ENCODE measurements at places on chromosomes 7 and 10.

DNA sequence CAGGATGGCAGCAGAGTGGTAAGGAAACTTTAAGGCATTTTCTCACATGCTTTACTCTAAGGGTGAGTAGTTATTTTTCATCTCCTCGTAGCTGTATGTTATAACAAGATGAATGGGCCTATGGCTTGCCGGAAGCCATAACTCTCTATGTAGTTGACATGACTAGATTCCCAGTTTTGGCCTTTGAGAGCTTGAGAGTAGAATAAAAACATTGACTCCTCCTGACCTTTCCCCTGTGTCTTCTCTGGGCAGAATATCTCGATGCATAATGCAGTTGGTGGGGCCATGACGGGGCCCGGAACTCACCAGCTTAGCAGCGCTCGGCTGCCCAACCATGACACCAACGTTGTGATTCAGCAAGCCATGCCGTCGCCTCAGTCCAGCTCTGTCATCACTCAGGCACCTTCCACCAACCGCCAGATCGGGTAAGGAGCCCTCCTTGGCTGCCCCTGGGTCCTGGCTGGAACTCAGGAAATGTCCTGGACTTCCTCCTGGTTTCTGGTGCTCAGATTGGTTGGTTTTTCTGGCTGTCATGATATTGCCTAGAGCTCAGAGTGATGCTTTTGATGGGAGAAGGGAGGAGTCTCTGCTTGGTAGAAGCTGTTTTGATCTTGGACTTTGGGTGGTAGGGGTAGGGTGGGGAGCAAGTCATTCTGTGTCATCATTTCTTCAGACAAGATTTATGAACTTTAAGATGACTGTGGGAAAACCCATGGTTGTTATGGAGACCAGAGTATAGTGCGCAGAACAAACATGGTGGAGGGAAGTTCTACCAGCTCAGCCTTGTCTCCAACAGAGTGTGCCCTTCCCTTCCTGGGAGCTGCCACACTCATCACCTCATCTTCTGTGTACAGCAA is 158.0 kb downstream of the CREB5 start:
- no peak for DNase-seq

- DNase-seq: no peak
These were observed 16.5 kb upstream of the GIMAP2 start for GRCh38 chr7:150668977-150669376.

DNA sequence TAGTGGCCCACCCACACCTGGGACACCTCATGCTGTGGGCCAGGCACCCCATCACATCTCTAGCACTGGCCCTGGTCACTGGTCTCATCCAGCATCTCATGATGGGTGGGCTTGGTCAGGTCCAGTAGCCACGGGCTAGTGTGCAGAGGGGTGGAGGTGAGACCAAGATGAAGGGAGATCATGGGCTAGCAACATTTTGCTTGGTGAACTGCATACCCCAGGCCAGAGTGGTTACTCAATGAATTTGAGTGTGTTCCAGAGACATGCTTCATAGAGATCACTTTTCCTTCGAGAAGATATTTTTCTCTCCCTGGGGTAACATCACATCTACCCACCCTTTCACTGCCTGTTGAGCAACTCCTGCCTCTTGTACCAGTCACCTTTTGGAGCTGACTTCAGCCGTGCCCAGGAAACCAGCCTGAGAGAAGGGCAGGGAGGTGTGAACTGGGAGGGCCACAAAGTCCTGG is 44.2 kb downstream of the MINDY4 start:
- no peak for DNase-seq

DNA sequence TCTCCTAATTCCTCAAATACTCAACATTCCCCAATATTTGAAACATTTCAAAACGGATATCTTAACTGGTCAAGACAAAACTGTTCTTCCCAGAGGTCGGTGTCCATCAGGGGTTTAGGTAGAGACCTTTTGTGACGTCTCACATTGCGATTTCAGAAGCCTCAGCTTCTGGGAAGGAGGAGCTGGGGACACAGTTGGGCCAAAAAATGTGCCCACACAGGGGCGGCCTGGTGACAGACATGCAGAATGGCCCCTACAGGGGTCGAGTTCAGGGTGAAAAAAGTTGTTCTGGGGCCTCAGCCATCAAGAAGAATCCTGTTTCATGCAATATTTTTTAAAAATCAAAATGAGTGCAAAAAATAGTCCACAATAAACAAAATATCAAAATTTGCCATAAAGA is 108.7 kb upstream of the PFKP start:
- DNase-seq: no peak

DNA sequence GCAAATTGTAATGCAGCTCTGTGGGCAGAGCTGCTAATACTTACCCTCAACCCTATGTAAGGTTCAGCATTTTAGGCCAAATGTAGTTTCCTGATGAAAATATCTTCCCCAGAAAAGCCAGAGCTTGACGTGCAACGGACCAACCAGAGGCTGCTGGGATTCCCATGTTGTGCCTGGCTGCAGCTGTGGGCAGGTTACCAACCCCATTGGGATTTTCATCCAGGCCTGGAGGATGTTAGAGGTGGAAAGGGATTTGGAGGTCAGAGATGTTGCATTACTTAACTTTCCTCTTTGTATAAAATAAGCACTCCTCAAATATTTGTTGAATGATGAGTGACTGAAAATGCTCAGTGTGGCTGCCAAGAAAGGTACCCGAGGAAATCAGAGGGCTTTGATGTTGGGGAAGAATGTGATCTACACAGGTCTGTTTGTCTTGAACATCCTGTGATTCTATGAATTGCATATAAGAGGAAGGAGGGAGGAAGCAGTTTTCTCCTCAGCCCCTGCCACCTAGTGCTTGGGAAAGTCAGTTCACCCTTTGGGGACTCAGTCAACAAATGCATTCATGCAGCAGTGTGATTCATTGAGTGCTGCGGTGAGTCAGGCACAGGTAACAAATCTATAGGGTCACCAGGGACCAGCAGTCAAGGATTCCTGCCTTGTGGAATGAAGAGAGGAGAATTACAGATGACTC is 487.2 kb downstream of the RPS24 start:
- no peak for DNase-seq

- no peak for DNase-seq
These were observed 61.2 kb downstream of the SH3PXD2A start for GRCh38 chr10:103793920-103794883.

DNA sequence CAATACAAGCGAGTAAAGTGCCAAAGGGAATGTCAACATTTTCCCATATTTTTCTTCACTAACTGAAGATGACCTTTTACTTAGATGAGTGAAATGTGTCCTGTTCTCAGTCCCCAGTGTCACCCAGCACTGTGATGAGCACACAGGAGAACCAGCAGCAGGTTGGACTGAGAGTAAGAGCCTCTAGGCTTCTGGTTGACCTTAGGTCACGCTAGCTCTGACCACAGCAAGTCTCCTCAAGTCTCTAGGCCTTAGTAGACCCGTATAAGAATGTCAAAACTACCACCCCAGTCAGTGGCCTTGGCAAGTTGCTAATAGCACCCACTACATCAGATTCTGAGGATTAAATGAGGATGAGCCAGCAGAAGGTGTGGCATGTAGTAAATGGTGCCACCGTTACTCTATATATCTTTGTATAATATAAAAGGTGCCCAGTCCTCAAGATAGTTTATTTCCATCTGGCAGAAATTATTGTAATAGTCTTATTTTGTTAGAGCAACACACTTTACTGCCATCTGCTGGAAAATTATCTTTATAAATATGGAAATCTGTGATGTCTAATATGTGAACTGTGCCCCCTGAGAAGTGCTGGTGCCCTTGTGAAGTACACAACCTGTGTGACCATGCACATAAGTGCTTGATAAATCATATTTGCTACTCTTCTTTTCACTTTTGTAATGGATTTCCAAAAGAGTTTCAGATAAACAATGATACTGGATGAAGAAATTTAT is 75.7 kb downstream of the SPAG6 start:
- DNase-seq: no peak

- DNase-seq: no peak
These were observed 141.5 kb upstream of the CAV2 start for GRCh38 chr7:116357781-116358670.

DNA sequence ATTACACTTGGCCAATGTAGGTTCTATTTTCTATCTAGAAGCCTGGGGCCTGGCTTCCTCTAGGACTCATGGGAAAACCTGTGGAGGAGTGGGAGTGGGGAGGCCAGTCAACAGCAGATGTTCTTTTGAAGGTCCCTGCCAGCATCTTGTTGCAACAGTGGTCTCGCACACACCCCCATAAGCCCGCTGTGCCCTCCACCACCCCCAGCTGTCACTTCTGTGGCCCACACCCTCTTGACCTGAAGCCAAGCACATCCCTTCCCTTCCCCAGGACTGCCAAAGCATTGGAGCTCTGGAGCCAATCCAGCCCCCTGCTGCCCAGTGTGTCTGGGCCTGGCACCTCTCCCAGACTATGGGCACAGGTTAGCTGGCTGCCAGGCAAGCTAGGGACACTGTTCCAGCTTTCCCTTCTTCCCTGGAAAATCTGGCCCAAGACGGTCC is 1.9 kb upstream of the STX1A start:
- DNase-seq: peak; percentile 58

DNA sequence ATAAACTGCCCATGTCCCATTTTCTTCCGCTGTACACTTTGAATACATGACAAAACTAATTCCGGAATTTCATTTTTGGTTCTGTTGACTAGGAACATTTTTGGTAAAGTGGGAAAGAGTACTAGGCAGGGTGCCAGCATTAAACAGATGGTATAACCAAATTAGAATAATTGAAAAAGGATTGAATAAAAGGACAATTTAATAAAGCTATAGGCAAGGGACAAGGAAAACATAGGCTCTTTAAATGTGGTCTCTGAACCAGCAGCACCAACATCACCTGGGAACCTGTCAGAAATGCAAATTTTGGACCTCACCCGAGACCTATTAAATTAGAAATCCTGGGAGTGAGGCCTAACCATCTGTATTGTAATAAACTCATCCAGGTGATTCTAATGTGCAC is 376.9 kb downstream of the LRRTM3 start:
- DNase-seq: no peak

DNA sequence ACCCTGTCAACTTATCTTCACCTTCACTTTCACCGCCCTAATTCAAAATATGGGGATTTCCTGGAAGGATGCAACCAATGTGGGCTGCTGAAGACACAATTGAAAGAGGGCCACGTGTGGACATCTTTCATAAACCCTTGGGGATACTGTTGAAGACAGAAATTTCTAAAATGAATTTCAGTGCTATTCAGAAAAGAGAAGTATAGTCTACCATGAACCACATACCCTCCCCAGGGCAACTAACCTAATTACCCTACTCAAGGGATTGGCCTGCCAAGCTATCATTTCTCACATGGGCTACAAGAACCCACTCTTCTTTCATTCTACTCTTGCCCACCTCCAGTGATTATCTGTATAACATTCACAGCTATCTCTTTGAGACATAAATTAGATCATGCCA is 226.0 kb downstream of the PHTF2 start:
- no peak for DNase-seq

DNA sequence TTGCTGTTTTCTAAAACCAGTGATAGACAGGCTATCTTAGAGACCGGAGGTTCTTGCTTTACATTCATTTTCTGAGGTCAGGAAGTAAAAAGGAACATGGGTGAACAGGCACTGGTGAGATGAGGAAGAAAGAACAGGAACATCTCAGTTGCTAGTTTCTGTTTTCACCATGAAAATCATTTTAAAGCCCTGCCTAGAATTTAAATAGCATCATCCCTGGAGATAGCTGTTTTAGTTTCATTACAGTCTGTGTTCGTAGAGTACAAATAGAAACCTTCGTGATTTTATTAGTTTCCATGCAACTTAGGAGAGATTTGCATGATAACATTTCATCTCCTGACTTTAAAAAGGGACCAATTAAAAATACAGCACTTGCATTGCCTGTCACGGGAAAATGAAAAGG is 14.7 kb downstream of the KCNMA1 start:
- DNase-seq: no peak

DNA sequence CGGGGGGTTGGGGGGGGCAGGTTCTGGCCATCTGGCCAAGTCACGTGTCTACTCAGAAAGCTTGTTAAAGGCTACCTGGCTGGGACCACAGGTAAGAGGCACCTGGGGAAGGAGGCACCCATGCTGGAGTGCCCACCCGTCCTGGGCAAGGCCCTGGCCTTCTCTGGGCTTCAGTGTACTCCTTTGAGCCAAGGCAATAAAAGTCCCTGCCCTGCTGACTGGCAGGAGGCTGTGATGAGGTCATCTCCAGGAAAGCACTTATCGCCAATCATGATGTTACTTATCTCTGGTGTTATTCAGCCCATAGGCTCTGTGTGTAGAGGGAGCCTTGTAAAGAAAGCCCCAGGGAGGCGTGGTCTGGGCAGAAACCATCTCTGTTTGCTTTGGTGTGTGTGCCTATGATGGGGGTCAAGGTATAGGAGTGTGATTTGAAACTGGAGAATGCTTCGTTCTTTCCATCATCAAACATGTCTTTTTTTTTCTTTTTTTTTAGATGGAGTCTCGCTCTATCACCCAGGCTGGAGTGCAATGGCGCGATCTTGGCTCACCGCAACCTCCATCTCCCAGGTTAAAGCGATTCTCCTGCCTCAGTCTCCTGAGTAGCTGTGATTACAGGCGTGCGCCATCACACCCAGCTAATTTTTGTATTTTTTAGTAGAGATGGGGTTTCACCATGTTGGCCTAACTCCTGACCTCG is 2.5 kb upstream of the CLDN4 start:
- DNase-seq: peak; percentile 87

- DNase-seq: no peak
These were observed 167.9 kb downstream of the CUX1 start for GRCh38 chr7:101985057-101985902.

GRCh38 chr10:74949034-74949832 is 122.8 kb downstream of the KAT6B start:
- no peak for DNase-seq

DNA sequence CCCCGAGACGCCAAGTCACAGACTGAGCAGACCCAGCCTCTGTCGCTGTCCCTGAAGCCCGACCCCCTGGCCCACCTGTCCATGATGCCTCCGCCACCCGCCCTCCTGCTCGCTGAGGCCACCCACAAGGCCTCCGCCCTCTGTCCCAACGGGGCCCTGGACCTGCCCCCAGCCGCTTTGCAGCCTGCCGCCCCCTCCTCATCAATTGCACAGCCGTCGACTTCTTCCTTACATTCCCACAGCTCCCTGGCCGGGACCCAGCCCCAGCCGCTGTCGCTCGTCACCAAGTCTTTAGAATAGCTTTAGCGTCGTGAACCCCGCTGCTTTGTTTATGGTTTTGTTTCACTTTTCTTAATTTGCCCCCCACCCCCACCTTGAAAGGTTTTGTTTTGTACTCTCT is 215.6 kb downstream of the TCF7L2 start:
- no peak for DNase-seq

- DNase-seq: no peak
These were observed 105.2 kb downstream of the NEURL1 start for GRCh38 chr10:103598654-103599115.

GRCh38 chr7:107810626-107811025 is 7.6 kb upstream of the SLC26A3 start:
- DNase-seq: no peak

GRCh38 chr10:99845837-99846382 is 63.5 kb downstream of the ABCC2 start:
- peak; percentile 42 for DNase-seq

Measured in NCI-H2171 (cell line).